ENCODE measurements at places on chromosomes 6 and 20.

- DNase-seq, result no peak
These were observed 55.7 kb upstream of the FRMD1 start for GRCh38 chr6:168134560-168135201.

DNA sequence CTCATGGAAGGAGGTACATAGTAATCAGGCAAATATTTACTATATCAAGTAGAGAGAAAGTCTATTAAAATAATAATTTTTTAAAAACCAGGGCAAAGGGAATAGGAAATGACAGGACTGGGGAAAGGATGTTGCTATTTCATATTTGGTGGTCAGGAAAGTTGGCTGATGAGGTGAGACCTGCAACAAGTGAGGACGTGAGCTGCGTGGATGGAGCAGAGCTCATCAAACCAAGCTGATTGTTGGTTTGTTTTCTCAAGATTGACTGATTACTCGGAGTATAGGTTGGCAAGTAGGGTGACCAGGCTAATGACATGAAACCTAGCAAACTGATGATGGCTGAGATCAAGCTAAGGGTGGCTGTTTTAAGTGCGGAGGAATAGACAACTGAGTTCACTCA lies 6.0 kb downstream of the GJA1 start:
- no peak for DNase-seq

DNA sequence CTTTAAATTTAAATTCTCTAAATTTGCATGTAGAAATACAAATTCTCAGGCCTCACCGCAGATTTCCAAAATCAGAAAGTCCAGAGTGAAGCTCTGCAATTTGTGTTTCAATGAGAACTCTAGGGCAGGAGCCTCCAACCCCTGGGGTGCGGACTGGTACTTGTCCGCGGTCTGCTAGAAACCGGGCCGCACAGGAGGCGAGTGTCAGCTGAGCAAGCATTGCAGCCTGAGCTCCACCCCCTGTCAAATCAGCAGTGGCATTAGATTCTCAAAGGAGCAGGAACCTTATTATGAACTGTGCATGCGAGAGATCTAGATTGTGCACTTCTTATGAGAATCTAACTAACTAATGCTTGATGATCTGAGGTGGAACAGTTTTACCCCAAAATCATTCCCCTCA lies 203.0 kb upstream of the PCSK2 start:
- no peak for DNase-seq

GRCh38 chr6:87907521-87907920 lies 140.1 kb upstream of the SPACA1 start:
- no peak for DNase-seq

Measured in right renal pelvis (tissue), 4 donors.